Fibroblast of skin of left quadriceps (primary cell): ENCODE measurements at places on chromosomes 13 and 19.

GRCh38 chr13:64540468-64540867, 2689.7 kb downstream of the PCDH9 start:
- no peak for DNase-seq

DNA sequence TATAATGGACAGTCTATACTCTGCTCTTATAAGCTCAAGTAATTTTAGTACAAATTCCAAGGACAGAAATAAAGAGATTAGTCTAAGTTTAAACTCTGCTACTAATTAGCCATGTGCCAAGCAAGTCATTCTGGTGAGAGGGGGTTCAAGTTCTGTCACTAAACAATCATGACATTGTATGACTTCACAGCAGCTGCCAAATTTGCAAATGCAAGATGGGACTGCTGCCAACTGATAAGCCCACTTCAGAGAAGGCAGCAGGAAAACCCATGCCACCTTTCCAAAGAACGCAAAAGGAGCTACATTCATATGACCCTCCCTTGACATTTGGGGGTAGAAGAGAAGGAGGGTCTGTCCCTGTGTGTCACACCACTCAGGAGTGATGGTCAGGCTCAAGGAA, 60.7 kb upstream of the RFXAP start:
- DNase-seq: no peak

DNA sequence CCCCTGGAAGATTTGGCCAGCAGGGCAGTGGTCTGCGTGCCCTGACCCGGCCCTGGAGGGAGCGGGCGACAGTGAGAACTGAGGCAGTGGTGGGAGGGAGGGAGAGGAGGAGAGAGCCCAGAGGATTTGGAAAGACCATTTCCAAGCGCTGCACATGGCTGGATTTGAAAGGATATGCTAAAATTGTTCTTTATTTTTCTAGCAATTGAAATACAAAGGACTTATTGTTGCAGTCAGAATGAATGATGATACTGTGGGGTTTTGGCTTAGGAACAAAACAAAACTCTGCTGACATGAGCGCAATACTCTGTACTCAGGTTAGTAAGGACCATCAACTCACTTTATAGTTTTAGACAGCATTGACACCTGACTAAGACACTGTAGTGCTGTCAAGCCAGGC, 69.5 kb downstream of the TNFRSF19 start:
- no peak for DNase-seq

DNA sequence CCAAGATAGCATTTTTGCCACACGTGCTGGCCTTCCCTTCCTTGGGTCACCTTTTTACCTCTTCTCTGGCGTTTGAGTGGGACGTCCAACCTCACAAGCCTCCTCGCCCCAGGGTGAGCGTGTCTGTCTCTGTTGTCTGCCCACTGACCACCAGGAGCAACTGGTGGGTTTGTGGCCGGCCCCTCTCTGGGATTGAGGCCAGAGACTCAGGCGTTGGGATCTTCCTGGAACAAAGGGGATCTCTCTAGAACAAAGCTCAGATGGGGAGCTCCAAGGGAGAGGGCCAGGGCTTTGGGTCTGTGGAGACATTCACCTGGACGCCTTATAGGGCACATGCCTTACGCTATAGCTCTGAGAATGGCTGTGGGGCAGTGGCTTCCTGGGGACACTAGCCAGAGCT, 17.4 kb downstream of the COMP start:
- no peak for DNase-seq

- no peak for DNase-seq
Observed at GRCh38 chr19:52094526-52095130, 937 bp downstream of the ZNF841 start.

DNA sequence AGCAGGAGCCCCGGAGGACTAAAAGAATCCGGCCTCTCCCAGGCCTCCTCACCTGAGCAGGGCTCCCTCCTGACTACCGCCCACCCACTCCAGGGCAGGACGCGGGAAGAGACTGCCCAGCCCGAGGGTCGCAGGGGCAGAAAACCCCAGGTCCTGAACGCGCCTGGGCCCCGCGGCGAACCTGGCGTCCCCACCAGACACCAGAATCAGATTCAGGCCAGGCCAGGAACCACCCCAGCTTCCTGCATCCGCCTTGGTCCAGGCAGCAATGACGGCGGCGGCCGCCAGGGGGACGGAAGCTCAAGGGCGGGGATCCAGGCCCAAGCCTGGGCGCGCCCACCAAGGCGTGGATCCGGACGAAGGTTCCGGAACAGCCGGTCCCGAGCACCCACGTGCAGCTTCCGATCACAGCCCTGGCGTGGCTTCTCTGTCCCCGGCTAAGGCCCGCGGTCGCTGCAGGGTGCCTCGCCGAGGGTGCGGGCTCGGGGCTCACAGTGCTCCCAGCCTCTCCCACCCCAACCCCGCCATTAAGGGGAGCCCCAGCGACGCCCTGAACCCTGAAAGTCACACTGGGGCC, 3.6 kb downstream of the LGALS7 start:
- DNase-seq: peak; percentile 26

GRCh38 chr13:40026174-40026585, 370.7 kb downstream of the COG6 start:
- DNase-seq: no peak

DNA sequence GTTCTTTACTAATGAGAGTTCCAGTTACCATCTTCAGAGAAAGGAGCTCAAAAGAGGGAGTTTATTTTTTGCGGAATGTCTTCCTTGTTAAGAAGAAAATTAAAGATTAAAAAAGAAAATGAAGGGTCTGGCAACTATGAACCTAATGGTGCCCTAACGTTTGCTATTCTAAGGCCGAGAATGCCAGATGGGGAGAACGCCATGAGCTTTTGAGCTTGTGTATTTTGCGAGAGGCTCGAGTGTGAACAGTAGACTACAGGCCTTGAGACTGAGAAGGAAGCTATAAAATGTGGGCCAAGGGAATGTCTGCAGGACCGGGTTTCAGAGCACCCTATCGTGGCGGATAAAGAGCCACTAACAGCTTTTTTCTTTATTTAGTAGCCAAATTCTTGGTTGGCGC, 6.7 kb downstream of the FGF14 start:
- DNase-seq: no peak
